Renal pelvis (tissue), 12 donors: ENCODE measurements at places on chromosomes 2 and 18.

GRCh38 chr18:8381821-8382459 lies 227.3 kb upstream of the RAB12 start:
- no peak for DNase-seq

DNA sequence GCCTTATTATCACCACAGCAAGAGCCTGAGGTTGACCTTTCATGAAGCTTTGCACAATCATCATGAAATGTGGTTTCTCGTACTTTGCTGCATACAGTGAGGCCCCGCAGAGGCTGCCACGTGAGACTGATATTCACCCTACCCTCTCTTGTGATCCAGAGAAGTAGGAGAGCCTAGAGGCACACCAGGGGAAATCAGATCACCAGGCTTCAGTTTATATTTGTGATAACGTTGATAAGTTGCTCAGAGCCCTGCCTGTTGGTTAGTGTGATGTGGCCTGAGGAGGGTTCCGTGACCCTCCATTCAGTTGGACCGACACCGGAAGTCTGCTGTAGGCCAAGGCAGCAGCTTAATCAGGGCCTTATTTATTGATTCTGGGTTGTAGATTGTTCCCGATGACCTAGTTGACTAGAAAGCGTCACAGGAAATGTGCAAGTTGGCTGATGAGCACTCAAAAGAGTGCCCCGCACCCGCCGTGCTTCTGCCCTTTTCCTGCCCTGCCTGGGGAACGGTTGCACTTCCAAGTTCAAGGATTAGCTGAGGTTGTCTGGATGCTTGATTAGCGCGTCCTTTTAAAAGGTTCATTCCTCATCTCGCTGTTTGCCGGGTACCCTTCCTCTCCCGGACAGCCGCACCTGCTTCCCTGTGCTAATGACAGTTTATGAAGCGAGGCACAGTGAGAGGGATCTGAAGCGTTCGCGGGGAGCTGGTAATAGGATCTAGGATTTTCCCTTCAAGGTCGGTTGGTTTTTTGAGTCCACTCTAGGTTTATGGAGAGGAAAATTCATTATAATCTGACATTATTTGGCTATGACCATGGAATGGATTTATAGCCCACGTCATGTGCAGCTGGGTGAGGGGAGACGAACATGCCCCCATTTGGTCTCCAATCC lies 146.4 kb downstream of the SH3RF3 start:
- peak; percentile 80 for DNase-seq

DNA sequence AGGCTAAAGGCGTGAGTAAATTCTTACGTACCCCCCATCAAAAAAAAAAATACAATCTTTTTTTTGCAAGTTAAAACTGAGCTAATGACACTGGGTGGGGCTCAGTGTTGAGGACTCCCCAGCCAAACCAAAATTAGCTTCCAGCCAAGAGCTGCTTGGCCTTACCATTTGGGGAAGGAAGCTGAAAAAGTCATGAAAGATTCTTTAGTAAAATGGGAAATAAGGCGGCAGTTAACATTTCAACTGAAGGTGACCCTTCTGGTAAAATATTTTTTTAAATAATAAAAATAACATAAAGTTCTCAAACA lies 16.4 kb downstream of the SMAD7 start:
- no peak for DNase-seq

- DNase-seq = no peak
These were observed 45.0 kb downstream of the BCL11A start for GRCh38 chr2:60508339-60508917.

DNA sequence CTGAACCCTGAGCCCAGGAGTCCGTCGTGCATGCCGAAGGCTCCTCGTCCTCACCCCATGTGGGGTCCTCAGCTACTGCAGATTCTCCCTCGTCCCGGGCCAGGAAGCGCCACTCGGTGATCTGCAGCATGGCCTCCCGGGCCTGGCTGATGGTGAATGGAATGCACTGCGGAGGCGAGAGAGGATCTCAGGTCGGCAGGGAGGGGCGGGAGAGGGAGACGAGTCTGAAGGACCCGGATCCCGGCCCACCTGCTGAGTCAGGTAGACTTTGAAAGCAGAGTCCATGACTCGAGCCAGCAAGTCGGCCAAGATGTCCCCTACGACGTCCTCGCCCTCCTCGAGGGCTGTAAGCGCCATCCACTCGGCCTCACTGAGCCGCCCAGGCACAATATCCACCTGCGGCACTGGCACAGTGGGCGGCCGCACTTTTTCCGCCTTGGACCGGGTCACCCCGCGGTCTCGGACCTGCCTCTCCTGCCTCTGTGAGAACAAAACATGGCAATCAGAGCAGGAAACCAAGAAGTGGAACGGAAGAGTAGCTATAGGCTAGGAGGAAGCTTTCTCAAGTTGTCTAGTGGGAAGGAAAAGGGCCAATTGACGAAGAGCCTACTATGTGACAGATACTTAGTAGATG lies 5.5 kb downstream of the C2orf81 start:
- DNase-seq = no peak

DNA sequence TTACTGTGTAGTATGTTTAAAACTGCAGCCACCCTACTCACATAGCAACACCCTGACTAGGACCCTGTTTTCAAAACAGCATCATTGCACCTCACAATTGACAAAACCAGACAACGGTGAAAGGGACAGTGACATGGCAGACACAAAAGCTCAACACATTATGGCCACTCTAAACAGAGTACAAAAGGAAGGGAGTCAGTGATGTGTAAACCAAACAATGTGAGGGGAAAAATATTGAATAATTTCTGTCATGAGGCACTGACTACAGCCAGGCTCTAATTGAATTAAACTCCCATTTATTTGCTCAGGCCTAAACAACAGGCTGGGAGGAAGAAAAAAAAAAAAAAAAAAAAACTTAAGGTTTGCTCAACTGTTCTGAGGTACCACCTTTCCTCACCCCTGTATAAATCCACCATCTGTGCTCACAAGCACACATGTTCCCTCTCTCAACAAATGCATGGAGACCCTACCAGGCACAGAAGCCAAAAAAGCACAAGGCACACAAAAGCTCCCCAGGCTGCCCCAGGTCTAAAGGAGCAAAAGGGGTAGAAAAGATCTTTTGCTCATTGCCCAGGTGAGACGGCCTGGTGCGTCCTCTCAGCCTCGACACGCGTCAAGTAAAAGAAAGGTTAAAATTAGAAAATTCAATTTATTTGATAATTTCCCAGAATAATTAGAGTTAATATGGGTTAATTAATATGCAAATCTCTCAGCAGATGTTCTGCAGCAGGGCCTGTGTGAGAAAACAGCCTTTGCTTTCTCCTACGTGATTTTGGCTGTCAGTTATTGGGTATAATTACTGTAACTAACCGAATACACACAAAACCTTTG lies 80.9 kb downstream of the ZEB2 start:
- DNase-seq = no peak

DNA sequence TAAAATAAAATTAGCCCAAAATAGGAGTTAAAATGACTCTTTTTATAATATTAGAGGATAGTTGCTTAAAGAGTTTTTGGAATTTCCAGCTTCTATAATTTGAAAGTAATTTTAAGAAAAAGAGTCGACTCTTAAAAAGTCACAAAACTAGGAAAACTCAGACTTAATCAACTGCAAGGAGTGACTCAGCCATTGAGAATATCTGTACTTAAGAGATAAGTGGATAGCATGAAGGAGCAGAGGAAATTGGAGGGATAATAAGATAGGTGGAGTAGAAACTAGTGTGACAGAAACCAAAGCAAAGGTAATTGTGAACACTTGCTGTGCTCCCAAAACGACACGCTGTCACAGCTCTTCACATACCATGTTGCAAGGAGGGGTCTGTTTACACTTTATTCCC lies 8.4 kb downstream of the RSAD2 start:
- DNase-seq = no peak

DNA sequence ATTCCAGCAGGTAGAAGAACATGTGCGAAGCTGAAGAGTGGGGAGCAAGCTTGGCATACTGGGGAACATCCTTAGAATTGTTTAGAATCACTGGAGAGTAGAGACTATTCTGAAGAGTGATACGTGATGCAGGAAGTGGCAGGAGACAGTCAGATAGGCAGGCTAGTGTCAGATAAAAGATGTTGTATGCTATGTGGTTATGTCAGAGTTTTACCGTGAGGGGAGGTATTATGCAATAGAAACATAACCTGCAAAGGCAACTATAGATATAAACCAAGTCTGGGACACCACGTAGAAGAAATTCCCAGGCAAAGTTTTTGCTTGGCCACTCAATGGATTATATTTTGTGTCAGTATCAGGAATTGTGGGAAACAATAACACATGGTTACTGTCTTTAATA lies 62.0 kb upstream of the ZSWIM2 start:
- DNase-seq = no peak

GRCh38 chr2:217993138-217993537 lies 9.7 kb downstream of the TNS1 start:
- no peak for DNase-seq

DNA sequence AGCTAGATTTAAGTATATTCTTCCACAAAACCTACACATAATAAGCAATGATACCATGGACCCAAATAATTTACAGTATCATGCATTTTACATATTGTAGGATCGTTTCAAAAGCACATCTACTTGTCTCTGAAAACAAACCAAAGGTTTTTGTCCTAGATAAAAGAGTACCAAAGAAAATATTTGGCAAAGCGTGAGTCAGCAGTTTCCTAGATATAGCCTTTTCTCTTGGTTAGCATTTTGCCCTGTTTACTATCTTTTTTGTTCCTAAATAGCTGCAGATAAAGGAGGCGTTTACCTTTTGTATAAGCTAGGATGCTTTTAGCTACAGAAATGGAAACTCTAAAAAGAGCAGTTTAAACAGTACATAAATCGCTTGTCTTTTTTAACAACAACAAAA lies 305.8 kb upstream of the GULP1 start:
- DNase-seq = no peak

DNA sequence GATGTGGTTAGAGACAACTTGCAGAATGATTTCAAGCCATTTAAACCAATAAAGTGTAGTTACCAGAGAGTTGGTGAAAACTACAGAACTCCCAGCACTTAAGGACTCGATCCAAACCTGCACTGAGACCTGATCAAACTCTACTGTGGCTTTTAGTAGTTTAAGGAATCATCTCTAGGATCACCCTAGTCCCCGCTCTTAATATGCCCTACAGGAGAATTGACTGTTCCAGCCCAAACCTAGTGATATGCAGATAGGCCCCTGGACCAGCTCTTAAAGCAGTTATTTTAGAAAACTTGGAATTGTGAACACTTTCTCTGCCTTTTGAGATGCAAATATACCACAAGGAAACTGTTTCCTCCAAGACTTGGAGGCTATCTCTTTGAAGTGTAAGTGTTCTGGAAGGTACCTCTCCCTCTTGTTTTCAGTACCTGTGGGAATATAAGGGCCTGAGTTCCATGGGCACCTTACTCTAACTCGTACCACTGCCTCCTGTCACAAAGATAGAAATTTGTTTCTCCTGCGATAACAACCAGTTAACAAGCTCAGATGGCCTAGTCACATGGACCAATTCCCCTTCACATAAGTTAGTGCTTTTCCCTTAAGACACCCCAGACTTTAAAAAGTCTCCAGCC lies 1367.2 kb upstream of the SLC39A10 start:
- DNase-seq = no peak

DNA sequence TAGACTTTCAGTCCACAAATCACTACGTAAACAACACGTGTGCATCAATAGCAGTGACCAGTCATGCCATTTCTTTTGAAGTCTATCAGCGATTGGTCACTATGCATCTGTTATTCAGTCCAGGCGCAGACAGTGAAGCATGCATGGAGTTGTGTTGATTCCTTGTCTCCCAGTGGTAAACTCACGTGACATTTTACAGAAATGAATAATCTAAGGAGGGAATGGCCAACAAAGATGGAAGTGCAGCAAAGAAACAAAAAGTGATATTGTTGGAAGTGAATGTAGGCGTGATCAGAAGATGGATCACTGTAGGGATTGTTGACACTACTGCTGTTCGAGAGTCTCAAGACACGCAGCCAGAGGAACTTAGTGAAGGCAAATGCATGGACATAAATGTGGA lies 317.8 kb upstream of the MGAT5 start:
- no peak for DNase-seq

GRCh38 chr18:12552879-12553242 lies 105.0 kb downstream of the SPIRE1 start:
- no peak for DNase-seq

DNA sequence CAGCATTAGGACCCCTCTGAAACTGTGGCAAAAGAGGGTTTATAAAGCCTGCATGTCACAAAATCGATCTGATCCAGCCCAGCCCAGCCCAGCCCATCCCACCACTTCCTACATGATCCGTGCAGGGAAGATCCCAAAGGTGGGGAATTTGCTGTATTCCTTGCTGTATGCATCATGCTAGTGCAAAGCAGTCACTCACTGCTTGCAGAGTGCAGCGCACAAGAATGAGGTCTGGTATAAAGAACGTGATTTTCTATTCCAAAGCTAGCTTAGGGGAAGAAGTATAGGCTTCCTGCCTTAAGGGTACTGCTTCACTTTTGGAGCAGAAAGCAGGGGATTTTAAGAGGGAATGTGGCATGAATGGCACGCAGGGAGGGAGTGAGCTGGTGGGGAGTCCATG lies 18.9 kb upstream of the SERPINB11 start:
- DNase-seq = no peak

- DNase-seq = no peak
These were observed 252.0 kb downstream of the CELF4 start for GRCh38 chr18:37313624-37314023.

DNA sequence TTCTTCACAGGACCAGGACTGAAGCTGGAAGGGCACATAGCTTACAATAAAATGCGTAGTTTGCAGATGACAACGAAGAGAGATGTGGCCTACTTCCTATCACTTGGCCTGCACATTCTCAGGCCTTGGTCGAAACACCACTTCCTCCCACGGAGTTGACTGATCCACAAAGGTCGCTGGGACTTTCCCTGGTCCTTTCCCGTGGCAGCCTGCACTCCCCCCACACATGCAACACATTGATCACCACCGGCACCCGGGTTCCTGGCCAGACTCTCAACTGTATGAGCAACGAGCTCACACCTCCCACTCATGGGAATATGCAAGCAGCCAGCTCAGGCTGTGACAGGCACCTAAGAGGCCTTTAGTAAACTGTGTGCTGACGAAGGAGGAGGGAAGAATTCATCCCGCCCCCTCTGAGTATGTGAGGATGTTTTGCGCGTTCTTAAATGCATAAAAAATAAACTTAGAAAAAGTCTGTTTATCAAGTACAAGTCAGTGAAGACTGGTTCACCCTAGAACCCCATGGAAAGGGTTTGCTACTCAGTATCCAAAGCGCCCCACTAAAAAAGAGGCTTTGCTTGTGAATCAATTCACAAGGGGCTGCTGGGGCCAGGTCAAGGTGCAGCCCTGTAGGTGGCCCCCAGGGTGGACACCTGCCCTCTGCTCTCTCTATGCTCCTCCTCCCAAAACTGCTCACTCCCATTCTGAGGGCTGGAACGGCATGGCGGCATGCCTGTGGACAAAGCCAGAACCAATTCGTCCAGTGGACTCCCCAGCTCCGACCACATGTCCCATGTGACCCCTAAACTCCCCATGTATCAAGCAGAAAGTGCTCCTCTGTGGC lies 154.3 kb downstream of the EIPR1 start:
- DNase-seq = no peak

- no peak for DNase-seq
These were observed 266.4 kb downstream of the THSD7B start for GRCh38 chr2:137031731-137032130.

- DNase-seq = peak; percentile 48
These were observed 44.2 kb downstream of the LYPD6B start for GRCh38 chr2:149082735-149083134.
